ENCODE measurements at places on chromosomes 4 and X.

- no peak for DNase-seq
These were observed 510.6 kb upstream of the BOD1L1 start for GRCh38 chr4:14138106-14138505.

- peak; percentile 71 for DNase-seq
These were observed at the start of gene SLC25A43 for GRCh38 chrX:119398974-119399771. SLC25A43 (plus strand) TSS chrX:119399336; CDS start chrX:119399404, 68 bp downstream.

GRCh38 chr4:68359508-68359907 lies 9.6 kb upstream of the YTHDC1 start:
- DNase-seq = no peak

DNA sequence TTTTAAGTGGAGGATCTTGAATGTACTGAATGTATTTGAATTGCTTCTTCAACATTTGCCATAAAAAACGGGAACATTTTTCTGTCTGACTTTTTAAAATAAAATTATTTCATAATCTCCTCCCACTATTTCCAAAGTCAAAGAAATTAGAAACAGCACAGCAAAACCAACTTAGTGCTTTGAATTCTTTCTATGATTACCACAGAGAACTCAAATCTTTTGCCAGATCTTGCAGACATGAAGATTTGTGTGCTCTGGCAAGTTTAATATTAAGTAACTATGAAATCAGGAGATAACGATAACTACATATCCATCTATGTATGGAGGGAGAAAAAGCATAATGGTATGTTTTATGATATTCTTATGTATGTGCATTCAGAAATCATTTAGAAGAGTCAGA lies 982.2 kb downstream of the PCDH7 start:
- no peak for DNase-seq

DNA sequence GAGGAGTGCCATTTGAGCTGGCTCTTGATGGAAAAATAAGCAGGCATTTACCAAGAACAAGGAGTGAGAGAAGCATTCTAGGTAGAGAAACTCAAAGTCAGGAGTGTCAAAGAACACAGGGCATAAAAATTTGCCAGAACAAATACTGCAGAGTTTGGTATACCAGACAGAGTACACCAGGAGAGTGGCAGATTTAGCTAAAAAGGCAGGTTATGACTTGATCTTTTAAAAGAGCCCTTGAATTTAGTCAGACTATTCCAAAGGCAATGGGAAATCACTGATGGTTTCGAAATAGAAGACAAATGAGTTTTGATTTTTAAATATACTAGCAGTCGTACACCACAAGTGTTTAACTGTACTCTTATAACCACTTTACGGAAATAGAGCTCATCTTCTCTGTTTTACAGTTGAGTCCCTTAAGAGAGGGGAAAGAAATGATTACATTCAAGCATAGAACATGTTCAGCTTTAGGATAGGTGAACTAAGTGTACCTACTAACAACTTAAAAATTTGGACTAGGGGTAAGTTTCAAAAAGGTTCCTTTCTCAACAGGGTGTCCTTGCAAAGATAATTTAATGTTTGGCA lies 10.2 kb downstream of the UBE2D3 start:
- no peak for DNase-seq

DNA sequence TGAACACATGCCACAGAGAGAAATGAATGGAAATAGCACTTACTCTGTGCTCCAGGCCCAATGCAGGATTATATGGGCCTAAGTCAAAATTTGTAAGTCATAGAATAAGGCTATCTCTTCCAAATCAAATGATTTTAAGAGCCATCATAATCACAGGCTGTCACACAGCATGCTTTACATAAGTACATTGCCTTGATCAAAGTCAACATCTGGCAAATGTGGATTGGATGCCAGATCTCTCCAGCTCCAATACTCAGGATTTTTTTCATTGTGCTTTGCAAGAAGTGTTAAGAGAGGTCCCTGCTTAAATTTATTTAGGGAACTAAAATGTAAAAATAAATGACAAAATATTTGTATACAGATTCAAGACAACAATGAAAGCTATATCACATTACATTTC lies 299.9 kb downstream of the PRDM5 start:
- DNase-seq = no peak

- DNase-seq = no peak
These were observed 63.9 kb downstream of the HAND2 start for GRCh38 chr4:173466101-173466500.

DNA sequence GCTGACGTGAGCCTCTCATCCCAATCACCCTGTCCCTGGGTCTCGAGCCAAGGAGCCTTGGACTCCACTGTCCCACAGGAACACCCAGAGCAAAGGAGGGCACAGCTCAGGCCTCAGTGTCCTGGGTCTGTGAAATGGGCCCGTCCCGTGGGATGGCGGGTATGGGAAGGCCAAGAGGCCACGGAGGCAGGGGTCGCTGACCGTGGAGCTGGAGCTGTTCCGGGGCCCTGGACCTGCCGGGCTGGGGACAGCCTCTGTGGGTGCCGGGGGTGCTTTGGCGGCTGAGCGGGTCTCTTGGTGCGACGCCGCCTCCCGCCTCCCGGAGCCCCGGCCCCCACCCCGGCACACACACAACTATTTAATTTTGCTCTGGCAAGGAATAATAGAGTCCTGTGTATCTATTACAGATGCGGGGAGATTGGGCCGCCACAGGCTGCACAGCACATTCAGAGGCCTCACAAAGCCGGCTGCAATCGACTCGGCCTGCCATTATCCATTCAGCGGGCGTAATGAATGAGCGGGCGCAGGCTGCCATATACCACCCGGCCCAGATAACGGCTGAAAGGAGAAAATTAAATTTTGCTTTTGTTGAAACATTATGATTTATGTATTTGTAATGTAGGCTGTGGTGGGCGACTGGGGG lies 83.9 kb upstream of the NKX1-1 start:
- DNase-seq = peak; percentile 13

DNA sequence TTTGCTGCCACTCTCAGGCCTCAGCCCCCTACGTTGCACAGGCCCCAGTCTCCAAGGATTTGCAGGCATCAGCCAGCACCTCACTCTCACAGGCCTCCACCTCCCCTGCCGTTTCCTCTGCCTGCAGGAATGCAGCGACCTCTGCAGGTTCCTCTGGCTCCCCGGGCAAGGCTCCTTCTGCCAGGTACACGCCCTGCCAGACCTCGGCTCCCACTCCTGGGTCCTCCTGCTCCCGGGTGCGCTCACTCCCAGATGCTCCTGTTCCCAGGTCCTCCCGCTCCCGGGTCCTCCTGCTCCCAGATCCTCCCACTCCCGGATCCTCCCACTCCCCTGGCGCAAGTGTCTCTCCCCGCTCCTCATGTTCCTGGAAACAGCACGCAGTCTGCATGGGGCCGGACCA lies 144.4 kb upstream of the RADX start:
- DNase-seq = peak; percentile 10

DNA sequence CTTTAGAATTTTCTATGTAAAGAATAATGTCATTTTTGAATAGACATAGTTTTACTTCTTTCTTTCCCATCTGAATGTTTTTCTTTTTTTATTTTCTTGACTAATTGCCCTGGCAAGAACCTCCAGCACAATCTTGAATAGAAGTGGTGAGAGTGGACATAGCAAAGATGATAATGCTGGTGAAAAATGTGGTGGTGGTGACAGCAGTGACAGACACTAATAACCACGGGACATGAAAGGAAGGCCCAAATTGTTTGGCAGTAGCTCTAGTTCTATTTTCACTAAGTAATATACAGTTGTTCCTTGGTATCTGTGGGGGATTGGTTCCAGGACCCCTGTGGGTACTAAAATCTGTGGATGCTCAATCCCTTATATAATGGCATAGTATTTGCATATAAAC lies 29.6 kb downstream of the C4orf54 start:
- DNase-seq = no peak

- no peak for DNase-seq
These were observed 1177.6 kb downstream of the ADGRL3 start for GRCh38 chr4:62377700-62378099.

DNA sequence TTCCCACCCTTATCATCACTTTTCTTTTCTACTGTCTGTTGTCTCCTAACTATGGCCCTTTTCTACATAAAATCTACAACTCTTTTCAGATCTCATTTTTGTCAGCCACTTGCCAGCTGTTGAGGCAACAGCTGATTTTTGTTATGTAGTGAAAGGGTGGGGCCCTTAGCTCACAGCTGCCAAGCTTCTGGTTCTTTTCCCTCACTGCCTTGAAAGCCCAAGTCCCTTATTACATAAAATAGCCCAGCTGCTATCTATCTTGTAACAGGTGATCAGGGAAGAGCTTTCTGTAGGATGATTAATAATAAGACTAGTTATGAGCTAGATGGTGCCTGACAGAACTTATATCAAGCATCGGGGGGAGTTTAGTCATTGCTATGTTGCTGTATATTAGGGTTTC lies 45.9 kb downstream of the ADGRL3 start:
- no peak for DNase-seq

DNA sequence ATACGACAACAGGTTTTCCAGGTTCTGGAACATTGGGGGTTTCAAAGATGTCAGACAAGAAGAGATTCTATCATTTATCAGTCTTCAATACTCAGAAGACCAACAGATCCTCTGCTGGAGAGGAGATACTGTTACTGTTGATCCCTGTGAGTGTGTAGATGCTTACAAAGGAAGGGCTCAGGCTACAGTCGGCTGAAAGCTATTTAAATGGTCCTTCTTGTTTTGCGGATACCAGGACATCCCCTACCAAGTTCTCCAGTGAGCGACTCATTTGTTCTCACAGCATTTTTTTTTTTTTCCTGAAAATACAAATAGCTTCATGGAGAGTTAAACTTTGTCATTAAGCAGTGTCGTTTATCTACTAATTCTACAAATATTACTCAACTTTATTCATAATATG lies 201.6 kb downstream of the CAMK2D start:
- no peak for DNase-seq

DNA sequence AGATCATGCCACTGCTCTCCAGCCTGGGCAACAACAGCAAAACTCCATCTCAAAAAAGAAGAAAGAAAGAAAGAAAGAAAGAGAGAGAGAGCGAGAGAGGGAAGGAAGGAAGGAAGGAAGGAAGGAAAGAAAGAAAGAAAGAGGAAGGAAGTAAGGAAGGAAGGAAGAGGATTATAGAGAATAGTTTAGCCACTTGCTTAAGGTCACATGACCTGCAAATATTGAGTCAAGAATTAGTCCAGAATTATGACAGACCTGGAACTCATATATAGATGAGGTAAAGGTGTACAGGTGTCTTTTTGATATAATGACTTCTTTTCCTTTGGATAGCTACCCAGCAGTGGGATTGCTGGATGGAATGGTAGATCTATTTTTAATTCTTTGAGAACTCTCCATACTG lies 25.6 kb upstream of the ANTXR2 start:
- DNase-seq = no peak

DNA sequence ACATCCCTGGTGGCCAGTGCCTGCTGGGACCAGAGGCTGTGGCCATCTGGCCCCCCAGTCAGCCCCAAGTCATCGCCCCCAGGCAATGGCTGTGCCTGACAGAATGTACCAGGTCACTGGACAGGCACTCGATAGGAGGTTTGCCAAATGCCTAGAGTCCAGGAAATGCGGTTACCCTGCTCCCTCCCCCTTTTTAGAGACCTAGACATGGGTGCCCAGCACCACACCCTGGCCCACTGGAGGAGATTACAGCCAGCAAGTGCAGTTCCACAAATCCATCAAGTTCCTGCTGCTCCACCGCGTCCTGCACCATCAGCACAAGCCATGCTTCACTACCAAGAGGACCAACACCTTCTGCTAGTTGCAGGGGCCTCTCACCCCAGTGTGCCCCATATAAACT lies 16.2 kb upstream of the ZFX start:
- DNase-seq = no peak

DNA sequence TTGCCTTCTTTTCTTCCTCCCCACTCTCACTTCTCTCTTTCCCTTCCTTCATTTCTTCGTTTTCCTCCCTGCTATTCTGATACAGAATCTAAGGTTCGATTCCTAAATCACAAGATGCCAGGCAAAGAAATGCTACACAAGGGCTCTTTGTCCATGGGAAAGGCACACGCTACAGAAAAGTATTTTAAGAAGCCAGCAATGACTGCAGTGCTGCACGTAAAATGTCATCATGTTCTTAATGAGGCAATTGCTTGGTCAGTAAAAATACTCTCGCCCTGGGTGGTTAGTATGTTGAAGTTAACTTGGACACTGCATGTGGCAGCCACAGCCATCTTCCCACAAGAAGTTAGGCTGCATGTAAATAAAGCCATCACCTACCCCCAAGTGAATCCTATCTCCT lies 178.4 kb downstream of the DHX15 start:
- DNase-seq = no peak

DNA sequence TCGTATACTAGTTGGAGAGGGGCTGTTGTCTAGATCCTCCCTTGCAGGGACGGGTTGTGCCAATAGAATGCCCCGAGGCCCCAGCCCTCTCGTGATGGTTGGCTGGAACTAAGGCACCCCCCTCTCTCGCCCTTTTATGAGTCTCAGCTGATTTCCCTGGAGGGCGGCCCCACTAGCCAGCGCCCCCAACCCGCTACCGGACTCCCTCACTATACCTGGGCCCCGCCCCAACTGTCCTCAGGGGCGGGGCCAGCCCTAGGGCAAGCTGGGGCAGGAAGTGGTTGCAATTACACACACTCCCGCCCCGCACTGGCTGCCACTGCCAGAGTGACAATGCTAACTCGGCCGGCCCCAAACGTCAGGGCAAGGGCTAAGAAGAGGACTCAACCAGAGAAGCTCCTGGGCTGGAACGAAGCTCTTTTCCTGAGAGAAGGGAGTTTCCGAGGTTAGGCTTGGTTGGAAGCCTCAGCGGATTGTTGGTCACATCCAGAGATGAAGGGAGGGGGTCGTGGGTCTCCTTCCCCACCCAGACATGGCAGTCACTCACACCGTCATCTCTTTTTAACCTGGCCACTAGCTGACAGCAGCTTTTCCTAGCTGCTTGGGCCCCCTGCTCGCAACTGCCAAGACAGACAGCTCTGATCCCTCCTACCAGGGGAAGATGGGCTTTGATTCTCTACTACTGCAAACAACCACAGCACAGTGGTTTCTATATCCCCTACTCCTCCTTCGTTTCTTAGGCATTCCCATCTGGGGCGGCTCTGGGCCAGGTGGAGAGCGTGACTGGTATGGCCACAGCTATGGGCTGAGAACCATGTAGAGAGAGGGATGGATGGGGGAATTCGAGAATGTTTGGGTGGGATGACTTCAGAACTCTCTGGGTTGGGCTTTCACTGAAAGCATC lies 21.0 kb upstream of the BCORL1 start:
- peak; percentile 80 for DNase-seq

GRCh38 chrX:108399418-108400165 lies 38.6 kb downstream of the COL4A6 start:
- DNase-seq = no peak

DNA sequence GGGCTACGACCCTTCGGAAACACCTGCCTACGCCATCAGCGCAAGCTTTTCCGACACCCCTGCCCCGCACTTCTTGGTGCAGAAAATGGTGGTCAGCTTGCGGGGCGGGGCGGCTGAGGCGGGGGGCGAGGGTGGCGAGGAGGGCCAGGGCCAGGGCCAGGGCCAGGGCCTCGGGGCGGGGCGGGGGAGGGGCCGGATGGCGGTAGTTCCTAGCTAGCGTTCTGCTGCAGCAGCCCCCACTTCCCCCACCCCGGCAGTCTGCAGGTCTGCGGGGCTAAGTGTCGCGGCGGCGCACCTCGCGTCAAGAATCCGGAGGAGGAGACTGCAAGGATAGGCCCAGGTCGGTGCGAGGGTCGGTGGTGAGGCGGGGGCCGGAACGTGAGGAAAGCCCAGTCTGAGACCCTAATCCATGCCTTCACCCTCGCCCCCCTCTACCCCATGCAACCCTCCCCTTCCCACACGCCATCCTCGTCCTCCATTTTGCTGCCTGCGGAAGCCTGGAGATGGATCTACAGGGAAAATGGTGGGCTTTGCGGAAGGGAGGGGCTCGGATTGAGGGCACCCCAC lies 600 bp downstream of the BEX4 start:
- peak; percentile 38 for DNase-seq
